ENCODE measurements at places on chromosomes 11 and 22.

DNA sequence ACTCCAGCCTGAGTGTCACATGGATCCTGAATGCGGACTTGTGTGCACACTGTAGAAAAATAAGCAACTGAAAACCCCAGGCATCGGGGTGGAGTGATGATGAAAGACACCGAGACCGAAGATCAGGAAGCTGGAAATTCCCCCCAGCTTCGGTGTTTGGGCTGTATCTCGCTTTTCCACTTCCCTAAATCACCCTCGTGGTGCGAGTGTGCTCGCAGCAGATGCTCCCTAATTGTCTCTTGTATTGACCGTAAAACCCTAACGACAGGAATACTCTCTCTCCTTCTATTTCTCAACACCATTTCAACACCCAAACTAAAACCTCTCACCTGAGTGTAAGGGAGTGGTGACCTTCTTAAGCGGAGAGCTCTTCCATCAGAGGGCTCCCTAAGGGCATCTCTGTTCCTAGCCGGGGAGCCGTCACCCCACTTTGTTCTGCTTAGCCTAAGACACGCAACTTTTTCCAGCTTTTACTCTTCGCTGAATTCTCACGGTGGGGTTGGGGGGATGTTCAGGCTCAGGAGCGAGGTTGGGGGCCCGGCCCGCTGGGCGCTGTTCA lies 635 bp upstream of the GRK3 start:
- peak; percentile 37 for DNase-seq

DNA sequence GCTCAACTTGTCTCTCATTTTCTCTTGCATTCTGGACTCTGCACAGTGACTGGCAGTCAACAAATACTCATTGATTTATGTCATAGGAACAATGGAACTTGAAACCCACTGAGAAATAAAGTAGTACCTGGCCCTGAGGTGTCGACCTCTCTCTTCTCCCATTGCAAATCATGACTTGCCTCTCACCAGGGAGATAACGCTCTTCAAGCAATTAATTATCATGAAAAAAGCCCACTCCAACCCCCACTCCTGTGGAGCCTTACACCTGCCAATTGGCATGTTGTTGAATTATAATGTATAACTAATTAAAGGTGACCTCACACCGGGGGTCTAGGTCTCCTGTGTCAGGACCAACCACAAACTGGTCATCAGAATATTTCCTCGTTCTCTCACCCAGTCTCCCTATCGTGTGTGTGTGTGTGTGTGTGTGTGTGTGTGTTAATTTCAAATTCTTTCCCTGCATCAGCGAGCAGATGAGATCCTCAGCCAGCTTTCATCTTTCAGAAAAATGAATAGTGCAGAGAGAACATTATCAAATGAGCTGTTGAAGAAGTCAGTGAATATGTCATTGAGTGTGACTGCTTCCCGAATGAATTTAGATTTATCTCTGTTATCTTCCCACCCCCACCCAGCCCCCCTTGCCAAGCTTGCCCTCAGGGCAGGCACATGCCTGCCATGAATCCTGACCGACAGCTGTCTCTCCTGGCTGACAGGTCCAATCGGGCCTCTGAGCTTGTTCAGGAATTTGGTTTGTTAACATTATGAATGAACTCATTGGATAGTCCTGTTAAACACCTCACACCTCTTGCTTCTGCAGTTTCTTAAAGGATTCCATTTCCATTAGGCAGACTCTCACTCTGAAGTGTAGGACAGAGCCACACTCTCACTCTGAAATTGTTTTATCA lies 357.4 kb downstream of the INSC start:
- peak; percentile 23 for DNase-seq

DNA sequence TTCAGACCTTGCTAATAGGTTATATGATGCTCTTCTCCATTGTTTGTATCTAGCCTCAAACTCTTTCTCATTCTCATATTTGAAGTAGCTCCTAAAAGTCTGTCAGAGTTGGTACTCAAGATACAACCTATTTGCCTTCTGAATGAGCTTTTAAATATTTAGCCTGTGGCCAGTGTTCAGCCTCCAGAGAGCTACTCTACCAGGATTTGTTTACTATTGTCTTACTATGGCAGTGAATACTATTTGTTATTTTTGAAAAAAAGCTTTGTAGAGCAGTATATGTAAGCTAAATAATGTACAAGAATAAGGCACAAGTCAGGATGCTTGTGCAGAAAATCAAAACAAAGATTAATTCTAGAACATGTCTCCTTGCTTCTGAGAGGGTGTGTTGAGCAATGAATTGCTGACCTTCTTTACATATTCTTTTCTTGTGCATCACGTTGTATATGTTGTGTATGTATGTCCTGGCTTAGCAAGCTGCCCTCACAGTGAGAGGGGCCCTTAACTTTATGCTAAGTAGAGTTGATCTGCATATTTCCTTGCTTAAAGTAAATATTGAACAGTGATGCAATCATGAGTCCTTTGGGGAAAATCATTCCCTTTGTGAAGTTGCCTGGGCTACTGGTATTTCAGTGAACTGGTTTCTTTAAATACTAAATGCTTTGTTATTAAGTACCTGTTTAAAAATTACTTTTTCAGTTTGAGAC lies 438.0 kb downstream of the LUZP2 start:
- DNase-seq: no peak

DNA sequence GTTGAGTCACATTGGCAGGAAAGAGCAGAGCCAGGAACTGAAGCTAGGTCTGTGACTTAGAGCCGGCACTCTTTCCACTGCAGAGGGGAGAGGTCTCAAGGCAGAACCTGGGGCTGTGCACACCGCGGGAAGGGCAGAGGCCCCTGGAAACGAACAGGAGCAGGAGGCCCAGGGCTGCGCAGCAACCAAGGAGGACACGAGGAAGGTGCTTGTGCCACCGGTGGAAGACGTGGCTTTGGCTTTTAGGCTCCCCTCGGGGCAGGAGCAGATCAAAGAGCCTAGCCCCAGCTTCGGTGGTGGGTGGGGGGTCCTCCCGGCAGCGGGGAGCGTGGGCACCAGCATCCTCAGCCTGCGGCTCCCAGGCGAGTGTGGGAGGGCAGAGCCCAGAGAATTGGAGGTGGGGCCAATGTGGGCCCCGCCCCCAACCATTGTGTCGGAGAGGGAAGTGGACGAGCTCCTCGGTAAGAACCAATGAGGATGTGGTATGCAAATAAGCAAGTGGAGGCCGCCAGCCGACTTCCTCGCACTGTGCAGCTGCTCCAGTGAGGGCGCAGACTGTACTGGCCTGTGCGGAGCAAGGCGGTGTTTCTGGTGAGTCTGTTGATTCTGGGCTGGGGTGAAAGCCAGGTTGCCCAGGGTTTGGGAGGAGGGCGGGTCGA lies at the start of gene CCDC116:
Gene CCDC116 (plus strand): TSS at position 524 of the 659 bp plus-strand sequence. CDS start 422 bp downstream, outside the sequence.
- DNase-seq: peak; percentile 81

DNA sequence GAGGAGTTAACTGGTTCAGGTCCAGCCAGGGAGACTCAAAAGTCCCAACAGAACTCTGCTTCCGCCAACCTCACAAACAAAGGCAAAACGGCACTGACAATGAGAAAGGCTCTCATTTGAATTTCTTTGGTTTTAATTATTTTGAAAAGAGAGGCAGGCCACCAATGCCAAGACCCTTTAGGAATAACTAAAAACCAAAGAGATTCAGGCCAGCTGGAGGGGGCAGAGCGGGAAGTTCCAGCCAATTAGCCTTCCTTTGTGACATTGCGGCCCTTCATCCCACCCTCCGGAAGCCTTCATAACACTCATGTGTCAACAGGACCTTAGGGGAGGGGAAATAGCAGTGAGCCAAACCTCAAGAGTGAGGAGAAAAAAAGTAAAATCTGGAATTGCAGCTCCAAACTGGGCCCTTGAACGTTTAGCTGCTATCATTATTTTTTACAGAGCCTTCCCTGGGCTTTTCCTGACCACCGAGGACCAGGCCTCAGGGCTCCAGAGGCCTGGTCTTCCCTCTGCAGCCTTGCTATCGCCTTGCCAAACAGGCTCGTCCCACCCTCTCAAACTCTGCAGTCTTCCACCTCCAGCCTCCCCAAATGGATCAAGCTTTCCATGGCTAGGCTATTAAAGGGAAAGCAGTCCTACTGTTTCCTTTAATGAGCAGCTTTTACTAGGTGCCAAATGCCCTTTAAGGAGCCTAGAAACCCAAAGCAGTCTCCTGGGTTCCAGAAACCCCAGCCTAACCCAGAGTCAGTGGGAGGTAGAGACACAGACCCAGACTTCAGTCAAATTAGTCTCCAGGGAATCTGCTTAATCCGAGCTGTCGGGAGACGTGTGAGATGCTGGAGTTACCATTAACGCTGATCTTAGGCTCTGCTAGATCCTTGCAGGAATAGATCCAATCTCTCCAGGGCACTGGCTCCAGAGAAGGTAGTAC lies 114.2 kb downstream of the CCDC34 start:
- no peak for DNase-seq

DNA sequence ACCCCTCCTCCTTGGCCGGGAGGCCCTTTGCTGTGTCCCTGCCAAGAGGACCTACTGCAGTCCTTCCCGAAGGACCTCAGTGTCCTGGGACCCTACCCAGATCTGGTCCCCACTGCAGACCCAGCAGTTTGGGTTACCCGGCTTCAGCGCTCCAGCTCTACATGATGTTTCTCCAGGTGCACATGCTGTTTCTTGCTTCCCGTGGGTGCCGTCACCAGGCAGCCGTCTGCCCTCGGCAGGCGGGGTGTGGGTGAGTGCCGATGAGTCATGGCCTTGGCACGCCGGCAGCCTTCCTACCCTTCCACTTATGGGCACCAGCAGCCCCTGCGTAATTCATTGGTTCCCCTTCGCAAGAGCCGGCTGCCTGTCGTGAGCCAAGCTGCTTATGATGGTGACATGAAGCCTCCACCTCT lies 101.8 kb downstream of the BCR start:
- no peak for DNase-seq

DNA sequence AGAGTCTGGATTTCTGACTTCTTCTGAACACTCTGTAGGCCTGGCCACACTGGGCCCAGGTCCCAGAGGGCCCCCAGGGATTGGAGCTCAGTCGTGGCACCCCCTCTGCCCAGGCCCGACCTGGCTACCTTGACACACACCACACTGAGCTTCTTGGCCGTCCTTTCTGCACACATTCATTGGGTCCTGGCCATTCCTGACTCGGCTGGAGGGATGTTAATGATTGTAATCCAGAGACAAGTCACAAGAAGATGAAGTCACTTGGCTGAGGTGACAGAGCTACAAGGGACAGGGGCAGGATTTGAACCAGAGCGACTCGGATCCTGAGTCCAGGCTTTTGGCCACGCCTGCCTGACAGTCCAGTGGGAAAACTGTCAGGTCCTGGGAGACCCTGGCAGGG lies 23.9 kb upstream of the PDGFB start:
- peak; percentile 41 for DNase-seq

DNA sequence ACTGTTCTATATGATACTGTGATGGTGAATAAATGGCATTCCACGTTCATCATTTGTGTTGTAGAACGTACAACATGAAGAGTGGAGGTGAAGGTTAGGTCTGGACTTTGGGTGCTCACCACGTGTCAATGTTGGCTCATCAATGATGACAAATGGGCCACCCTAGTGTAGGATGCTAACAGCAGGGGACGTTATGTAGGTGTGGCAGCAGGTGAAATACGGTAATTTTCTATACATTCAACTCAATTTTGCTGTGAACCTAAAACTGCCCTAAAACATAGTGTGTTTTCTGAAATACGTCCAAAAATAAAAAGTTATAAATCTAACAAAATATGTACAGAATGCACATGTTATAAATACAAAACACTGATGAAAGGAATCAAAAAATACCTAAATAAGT lies 6.2 kb downstream of the KRTAP5-6 start:
- DNase-seq: no peak

GRCh38 chr11:76406359-76406758 lies 25.2 kb downstream of the GVQW3 start:
- DNase-seq: no peak

- DNase-seq: no peak
Observed at GRCh38 chr11:2406878-2407410, 6.4 kb downstream of the TSSC4 start.

GRCh38 chr11:3995949-3996554 lies 98.5 kb upstream of the RRM1 start:
- no peak for DNase-seq

DNA sequence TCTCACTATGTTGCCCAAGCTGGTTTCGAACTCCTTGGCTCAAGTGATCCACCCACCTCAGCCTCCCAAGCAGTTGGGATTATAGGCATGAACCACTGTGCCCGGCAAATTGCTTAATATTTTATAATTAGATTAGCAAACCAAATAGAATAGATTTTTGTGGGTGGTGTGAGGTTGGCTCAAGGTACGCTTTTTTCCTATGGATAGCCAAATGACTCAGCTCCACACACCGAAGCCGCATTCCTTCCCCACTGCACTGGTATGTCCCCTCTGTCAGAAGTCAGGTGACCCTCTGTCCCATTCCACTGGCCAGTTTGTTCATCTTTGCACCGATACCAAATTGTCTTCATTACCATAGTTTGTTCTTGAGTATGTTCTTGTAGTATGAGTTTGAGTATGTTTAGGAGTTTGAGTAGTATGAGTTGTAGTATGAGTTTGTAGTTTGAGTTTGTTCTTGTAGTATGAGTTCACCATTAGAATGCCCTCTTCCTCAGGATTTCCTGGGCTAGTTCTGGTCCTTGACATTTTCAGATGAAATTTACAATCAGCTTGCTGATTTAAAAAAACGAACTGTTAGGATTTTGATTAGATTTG lies 19.4 kb downstream of the SUSD2 start:
- DNase-seq: no peak

DNA sequence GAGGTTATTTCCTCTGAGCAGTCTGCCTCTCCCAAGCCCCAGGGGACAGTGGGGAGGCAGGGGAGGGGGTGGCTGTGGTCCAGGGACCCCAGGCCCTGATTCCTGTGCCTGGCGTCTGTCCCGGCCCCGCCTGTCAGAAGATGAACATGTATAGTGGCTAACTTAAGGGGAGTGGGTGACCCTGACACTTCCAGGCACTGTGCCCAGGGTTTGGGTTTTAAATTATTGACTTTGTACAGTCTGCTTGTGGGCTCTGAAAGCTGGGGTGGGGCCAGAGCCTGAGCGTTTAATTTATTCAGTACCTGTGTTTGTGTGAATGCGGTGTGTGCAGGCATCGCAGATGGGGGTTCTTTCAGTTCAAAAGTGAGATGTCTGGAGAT lies 3.1 kb downstream of the PIM3 start:
- no peak for DNase-seq

DNA sequence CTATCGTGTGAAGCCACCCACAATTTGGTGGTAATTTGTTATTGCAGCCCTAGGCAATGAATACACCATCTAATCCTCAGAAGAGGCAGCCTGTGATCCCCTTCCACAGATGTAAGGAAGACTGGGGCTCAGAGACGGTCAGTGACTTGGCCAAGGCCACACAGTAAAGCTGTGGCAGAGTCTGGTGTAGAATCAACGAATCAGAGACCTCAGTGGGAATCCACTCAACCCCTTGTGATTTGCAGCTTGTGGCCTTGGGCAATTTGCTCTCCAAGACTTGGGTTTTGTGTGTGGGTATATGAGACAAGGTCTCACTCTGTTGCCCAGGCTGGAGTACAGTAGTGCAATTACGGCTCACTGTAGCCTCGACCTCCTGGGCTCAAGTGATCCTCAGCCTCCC lies 1.9 kb downstream of the LGALS2 start:
- DNase-seq: no peak
